ENCODE measurements at places on chromosomes 1 and 21. TPM values are rescaled to one million over a fixed set of nuclear protein-coding genes. Genes with fewer than 3 reads are reported as not detected.

DNA sequence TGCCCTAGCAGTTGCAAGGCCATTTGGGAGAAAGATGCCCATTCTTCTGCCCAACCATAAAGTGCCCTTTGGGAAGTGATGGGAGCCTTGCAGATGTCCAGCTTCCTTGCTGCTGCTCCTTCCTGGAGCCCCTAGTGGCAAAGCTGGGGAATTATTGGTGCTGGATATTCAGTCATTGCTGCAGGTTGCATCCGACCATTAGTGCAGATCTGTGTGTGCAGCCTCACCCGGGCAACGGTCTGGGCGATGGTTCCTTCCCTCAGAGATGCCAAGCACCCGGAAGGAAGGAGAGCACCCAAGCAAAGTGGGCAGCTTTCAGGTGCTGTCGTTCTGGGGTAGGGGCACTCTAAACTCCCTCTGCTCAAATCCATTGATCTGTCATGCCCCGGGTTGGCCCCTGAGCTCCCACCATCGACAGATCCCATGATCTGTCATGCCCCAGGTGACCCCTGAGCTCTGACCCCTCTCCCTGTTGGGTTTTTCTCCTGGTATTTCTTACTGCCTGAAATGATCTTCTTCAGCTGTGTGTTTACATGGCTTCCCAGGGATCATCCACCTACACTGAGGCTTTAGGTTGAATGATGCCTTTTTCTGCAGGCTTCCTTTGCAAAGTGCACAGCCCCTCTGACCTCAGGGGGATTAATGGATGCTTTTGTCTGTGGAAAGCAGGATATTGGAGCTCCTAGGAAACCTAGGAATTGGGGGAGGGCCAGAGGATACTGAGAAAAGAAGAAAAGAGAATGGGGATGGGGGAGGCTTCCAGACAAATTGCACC, 467.5 kb downstream of the PTPRU start:
- no peaks in the 10 kb centered on the region for H3K36me3 ChIP-seq
- no peaks in the 10 kb centered on the region for H3K4me1 ChIP-seq
- no peak for DNase-seq

DNA sequence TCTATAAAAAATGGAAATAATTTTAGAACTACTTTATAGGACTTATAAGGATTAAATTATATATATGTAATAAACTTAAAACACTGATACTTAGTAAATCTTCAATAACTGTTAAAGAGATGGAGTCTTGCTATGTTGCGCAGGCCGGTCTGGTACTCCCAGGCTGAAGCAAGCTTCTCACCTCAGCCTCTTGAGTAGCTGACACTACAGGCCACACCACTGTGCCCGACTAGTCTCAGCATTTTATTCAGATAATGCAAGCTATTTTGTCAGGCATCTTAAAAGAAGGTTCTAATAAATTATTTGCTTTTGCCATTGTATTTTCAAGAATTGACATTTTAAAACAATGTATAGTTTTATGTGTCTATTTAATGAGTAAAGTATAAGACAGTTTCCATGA, 20.8 kb downstream of the CNST start:
- peaks cover 22% of the 10 kb centered on the region for H3K4me1 ChIP-seq
- H3K27me3 ChIP-seq = no peaks in the 10 kb centered on the region
- DNase-seq = no peak

The NR5A2 gene
- total RNA-seq = 37.5 TPM

The FCER1G gene
- total RNA-seq = 25.4 TPM

GRCh38 chr1:172898866-172899265, 151.9 kb downstream of the TNFSF18 start:
- no peaks in the 10 kb centered on the region for H3K4me1 ChIP-seq
- no peak overlapping the region for H3K4me3 ChIP-seq
- H3K27me3 ChIP-seq = no peaks in the 10 kb centered on the region
- H3K36me3 ChIP-seq = no peaks in the 10 kb centered on the region
- no peak for DNase-seq

GRCh38 chr1:236020359-236021219, 44.3 kb downstream of the NID1 start:
- DNase-seq = no peak
- H3K27me3 ChIP-seq = no peaks in the 10 kb centered on the region
- peaks cover 46% of the 10 kb centered on the region for H3K36me3 ChIP-seq

- H3K4me3 ChIP-seq = no peak overlapping the region
- no peak for DNase-seq
- no peak overlapping the region for H3K27ac ChIP-seq
- H3K36me3 ChIP-seq = no peaks in the 10 kb centered on the region
- H3K27me3 ChIP-seq = no peaks in the 10 kb centered on the region
- no peaks in the 10 kb centered on the region for H3K4me1 ChIP-seq
Observed at GRCh38 chr21:26280148-26280547, 109.6 kb upstream of the APP start.

DNA sequence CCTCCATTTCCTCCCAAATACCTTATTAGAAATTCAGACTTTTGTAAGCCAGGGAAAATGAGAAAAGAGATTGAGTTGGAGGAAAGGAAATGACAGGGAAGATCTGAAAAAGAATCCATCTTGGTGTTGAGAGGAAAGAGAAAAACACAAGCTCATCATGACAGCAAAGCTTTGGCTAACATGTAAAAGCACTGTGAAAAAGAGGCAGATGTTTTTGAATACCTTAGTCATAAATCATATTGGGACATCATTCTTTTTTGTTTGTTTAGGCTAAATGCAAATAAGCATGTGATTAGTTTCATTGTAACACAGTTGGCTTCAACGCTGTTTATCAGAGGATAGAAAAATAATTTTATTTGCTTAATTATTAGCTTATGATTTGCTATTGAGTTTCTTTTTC, 64.6 kb downstream of the LHX8 start:
- H3K27ac ChIP-seq = no peak overlapping the region
- no peaks in the 10 kb centered on the region for H3K4me1 ChIP-seq
- no peak for DNase-seq
- H3K36me3 ChIP-seq = no peaks in the 10 kb centered on the region
- no peak overlapping the region for H3K4me3 ChIP-seq

GRCh38 chr1:236979149-236979900, 24.9 kb downstream of the MT1HL1 start:
- H3K4me3 ChIP-seq = no peak overlapping the region
- DNase-seq = no peak
- no peaks in the 10 kb centered on the region for H3K4me1 ChIP-seq

The RGS16 gene
- 0.59 TPM for total RNA-seq

Data from liver (tissue), 10 donors.